Right ventricle myocardium superior (tissue), 1 donor: ENCODE measurements at places on chromosomes 12 and 14.

DNA sequence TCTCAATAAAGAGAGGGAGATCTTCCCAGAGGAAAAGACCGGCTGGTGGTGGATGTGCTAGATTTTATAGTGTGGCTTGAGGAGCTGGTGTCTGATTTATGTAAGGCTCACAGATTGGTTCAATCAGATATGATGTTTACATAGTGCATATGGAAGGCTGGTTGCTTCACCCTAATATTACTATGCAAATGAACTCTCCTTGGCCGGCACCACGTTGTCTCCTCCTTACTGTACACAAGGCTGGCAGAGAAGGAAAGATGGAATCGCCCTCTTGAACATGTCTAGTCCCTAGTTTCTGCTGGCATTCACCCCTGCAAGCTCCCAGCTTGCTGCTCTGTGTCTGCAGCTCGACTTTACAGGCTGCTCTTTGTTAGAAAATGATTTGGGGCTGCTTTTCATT is 8.9 kb downstream of the FAM186A start:
- no peak for DNase-seq

- no peak for DNase-seq
Observed at GRCh38 chr12:85394809-85395208, 114.8 kb downstream of the ALX1 start.

DNA sequence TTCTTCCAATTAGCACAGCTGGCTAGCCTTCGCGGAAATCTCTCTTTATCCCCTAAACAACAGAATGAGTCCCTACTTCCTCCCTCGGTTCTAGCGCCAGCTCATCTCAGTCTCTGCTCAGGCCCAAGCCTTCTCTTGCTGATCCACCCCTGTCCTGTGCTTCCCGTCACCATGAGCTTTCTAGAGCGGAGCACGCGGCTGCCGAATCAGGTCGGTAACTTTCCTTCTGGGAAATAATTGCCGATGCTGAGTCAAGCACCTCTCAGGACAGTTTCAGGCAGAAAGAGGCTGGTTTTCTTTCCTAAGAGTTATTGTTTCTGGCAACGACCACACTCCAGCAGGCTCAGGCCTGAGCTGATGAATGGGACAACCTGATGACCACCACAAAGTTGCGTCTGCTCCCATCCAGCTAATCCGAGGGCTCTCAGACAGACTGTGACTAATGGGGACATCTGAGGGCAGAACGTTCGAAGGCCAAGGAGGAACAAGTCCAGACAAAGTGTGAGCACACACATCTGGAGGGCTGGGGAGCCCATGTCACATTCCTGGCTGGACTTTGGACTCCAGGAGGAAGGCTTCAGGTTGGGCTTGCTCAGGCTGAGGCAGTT is 13.6 kb upstream of the GPR68 start:
- DNase-seq: no peak

DNA sequence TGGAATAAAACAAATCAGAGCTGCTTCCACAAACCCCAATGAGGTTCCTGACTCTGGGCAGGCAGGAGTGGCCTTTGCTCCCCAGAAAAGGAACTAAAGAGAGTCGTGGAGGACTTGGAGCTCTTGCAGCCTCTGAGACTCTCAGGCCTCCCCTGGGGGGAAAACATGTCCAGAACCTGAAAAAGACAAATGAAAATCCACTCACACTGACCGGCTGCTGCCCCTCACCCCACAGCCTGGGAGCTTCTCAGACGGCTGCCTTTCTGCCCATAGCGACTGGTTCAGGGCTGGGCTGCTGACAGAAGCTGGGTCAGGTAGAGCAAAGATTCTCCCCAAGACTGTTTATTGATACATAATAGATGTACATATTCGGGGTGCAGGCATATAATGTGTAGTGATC is 356.0 kb downstream of the ADGRD1 start:
- DNase-seq: no peak

GRCh38 chr14:50339178-50339804 is 27.2 kb downstream of the DMAC2L start:
- DNase-seq: no peak

DNA sequence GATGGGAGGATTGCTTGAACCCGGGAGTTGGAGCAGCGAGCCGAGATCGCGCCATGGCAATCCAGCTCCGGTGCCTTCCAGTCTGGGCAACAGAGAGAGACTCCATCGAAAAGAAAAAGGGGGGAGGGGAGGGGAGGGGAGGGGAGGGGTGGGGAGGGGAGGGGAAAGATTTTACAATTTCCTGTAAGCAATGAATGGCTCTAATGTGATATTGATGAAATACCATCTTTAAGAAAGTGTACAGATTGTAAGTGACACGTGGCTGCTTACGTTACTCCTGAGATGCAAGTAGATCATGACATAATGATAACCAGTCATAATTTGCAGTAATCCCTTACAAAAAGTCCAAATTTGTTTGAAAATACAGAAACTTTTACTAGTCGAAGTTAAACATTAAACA is 1.4 kb downstream of the SLC25A21 start:
- no peak for DNase-seq

DNA sequence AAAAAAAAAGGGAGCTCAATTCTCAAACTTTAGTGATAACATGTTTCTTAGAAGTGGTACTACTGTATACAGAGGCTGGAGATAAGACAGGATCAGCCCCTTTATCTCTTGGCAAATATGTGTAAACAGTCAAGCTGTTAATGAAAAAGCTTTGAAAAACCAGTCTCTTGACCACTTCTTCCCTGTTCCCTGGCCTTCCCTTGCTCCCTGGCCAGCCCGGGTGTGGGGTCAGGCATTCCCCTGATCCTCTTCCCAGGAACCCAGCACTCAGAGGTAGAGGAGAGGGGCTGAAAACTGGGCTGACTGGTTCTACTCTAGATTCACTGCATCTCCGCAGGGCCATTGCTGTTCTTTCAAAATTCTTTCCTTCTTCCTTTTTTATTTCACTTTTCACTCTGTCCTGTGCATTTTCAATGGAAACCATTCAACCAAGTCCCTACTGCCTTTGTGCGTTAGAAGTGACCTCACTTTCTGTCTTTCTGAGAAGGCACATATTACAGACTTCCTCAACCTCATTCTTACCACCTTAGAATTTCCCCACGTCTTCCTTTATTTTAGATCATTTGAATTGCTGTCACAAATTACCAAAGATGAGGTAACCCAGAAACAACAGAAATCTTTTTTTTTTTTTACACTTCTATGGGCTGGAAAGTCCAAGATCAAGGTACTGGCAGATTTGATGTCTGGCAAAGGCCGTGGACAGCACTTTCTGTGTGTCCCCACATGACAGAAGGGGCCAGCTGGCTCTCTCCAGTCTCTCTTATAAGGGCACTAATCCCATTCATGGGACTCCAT is 5.7 kb downstream of the GNG2 start:
- no peak for DNase-seq

- no peak for DNase-seq
Observed at GRCh38 chr12:117850048-117850447, 118.7 kb downstream of the KSR2 start.

- no peak for DNase-seq
Observed at GRCh38 chr12:15142711-15143110, 78.5 kb downstream of the RERG start.

- no peak for DNase-seq
Observed at GRCh38 chr14:22314183-22314820, 274.7 kb downstream of the DAD1 start.

DNA sequence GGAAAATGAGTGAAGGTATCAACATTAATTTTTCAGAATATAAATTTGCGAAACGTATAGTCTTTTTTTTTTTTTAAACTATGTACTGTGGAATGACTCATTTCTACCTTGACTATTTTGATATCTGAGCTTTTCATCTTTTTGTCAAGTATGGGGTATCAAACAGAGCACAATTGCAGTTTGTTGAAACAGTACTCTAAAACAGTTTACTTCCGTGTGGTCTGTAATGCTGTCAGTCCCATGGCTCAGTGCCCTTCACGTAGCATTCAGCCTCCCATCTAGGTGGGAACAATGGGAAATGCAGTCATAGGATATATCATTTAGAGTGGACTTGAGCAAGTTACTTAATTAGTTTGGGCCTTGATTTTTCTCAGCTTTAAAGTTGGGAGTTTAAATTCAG is 139.5 kb downstream of the ERC1 start:
- no peak for DNase-seq

DNA sequence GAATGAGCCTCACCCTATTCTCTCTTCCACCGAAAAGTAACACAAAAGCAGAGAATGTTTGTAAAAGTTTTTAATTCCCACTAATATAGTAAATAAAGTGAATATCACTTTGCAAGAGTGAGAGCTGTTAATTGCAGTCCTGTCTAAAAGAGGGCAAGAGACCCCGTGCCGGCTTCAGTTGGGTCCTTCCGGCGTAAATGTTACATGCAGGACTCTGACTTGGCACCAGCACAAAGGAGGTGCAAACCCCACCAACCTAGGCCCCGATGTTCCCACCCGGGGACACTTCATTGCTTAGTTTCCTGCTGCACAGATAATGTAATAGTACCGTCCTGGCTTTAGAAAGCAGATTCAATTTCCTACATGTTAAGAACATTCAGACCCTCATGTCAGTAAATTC is 66.0 kb upstream of the DYNC1H1 start:
- DNase-seq: no peak

DNA sequence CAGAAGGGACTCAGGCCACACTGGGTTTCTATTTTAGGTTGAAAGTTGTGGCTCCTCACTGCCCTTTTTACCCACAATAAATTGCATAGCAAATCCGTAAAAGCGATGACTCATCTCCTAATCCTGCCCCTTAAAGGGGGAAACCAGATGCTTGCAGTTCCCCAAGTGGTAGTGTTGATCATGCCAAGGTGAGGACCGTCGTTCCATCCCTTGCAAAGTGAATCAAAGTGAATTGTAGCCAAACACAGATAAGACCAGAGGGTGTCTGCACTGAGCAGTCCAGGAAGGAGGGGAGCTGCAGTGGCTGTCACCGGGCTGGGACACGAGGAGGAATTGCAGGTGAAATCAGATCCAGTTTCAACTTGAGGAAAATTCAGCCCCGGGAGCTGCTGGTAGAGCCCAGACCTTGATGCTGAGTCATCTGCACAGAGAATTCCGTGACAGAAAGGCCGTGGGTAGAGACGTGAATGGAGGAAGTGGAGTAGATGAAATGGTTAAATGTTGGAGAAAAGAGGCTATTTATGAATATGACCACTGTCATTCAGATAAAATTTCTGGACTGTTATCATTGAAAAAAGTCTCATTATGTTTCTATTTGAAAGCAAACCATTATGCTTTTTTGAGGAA is 44.2 kb upstream of the MMP17 start:
- no peak for DNase-seq

- no peak for DNase-seq
Observed at GRCh38 chr12:119528241-119528640, 65.3 kb upstream of the TMEM233 start.
